ENCODE measurements at places on chromosomes 7 and 10. TPM values are rescaled to one million over a fixed set of nuclear protein-coding genes. Genes with fewer than 3 reads are reported as not detected.
A peak's percentile ranks its signal among the peaks of the same experiment; 100 is the strongest.

GRCh38 chr7:127252377-127252713 lies 396 bp downstream of the GRM8 start:
- no peak for DNase-seq
- peaks cover 18% of the 10 kb centered on the region for H3K4me1 ChIP-seq
- no peaks in the 10 kb centered on the region for H3K36me3 ChIP-seq
- peak overlapping the region; percentile 86 for H3K4me3 ChIP-seq

DNA sequence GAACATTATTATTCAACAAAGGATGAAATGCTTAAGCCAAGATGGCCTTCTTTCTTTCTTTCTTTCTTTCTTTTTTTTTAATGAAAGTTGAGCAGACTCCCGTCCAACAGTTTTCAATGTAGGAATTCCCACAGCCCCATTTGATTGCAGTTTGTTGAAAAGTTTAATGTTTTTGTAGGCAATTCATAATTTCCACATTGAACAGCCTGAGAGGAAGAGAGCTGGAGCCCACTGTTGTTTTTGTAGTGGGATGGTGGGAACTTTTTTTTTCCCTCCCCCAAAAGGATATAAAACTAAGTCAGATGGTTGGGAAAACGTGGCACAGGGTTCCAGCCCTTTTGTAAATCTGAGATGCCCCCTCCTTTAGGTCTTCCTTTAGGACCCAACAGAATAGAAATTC lies 86.6 kb downstream of the TCF7L2 start:
- no peak overlapping the region for H3K4me3 ChIP-seq
- no peaks in the 10 kb centered on the region for H3K27me3 ChIP-seq
- DNase-seq = no peak

DNA sequence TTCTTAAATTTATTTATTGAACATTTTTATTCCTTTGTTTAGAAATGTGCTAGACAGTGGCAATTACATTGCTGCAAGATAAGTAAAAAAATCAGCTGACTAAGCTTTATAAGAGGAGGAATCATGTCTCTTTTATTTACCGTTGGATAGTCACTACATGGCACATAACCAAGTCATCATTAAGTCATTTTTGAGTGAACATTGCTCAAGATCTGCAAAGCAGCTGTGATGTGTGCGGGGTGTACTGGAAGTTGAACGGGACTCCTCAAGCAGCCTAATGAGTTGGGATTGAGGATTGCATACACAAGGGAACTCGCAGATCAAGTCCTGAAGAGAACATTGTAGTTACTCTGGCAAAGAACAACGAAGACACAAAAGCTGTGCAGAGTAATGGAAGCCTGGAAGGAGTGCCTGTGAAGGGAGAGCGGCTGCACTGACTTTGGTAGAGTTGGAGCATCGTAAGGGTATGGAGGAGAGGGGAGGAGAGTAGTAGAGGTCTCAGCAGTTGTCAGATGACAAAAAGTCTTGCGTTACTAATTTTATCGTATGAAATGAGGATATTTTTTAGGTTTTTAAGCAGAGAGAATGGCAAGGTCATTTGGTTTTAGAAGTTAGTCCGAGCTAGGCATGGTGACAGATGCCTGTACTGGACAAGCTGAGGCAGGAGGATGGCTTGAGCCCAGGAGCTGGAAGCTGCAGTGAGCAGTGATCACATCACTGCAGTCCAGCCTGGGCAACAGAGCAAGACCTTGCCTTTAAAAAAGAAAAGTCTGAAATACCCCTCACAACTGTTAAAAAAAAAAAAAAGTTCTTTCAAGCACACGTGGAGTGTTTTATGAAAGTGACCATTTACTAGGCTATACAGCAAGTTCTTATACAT lies 95.1 kb downstream of the BMPR1A start:
- no peak overlapping the region for H3K27ac ChIP-seq
- no peak overlapping the region for H3K4me3 ChIP-seq
- H3K27me3 ChIP-seq = no peaks in the 10 kb centered on the region
- DNase-seq = no peak
- no peaks in the 10 kb centered on the region for H3K36me3 ChIP-seq

Gene PIK3AP1
- total RNA-seq = 5.8 TPM

Gene CPEB3
- 8.8 TPM for total RNA-seq

Data from esophagus squamous epithelium (tissue), 5 donors.